Head of caudate nucleus (tissue), 42 donors: ENCODE measurements at places on chromosomes 13 and 19.

DNA sequence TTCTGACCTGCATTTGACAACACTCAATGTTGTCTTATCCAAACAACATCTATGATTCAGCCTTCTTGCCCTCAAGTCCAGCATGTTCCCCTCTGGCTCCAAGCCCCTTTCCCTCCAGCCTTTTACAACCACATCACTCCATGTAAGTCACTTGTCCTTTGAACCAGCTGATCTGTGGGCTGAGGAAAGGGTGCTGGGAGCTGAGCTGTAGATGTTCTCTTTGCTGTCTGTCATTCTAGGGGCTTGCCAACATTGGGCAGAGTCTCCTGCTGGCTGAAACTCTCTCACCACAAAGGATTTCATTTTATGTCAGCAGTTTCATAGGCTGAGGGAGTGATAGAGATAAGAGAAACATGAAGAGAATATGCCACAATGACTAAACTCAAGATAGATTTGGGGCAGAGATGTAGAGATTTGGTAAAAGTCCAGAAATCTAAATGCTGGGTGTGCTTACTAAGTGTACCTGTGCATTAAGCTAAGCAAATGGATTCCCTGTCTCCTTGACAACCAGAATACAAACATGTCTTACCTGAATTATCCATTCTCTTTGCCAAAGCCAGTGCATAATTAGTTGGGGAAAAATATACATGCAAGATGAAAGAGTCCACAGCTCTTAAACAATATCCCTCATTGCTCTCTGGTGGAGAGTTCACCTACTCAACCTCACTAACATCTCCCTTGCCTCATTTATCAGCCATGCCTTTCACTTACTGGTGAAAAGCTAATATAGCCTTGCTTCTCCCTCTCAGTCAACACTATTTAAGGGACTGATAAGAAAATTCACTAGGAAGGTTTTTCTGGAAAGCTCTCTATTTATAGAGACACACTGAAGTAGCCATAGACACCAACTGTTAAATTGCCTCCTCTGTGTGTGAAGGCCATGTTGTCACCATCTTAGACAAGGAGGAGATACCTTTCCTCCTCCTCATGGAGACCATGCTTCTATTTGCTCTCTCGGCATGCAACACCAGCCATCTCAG is 175.5 kb upstream of the SERP2 start:
- no peak for DNase-seq

DNA sequence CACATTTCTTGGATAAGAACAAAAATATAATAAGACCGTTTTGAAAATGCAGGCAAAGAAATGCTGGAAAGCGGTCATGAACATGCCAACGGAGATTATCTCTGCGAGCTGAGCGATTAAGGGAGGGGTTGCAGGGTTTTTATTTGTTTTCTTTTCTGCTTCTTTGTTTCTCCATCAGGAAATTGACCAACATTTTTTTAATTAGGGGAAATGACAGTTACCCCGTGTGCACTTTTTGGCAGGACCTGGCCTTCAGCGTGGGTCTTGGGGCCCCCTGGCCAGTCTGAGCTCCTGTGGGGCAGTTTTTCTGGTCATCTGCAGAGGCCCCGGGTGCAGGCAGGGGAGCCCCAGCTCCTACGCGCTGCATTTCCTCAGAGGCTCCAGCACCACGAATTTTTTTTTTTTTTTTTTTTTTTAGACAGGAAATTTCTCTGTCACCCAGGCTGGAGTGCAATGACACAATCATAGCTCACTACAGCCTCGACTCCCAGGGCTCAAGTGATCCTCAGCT is 31.3 kb upstream of the HOMER3 start:
- no peak for DNase-seq

- no peak for DNase-seq
Measured at GRCh38 chr13:110797230-110797877, 83.9 kb downstream of the ING1 start.

- DNase-seq = no peak
Measured at GRCh38 chr19:16342002-16342715, 17.5 kb downstream of the KLF2 start.

DNA sequence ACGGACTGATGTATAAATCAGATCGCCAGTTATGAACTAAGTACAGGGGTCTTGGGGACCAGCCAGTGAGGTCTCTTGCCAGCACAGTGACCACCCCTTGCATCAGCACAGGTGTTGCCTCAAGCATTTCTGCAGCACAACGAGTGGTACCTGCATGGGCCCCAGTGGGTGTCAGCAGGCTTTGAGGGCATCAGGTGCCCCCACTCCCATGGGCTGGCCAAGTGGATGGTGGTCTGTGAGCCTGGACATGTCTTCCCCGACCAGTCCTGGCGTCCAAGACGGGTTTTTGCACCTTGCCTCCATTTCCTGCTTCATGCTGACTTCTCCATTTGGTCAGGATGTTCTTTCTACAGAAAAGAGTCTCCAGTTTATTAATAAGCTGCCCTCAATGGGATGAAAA is 22.4 kb upstream of the ARHGEF7 start:
- no peak for DNase-seq

DNA sequence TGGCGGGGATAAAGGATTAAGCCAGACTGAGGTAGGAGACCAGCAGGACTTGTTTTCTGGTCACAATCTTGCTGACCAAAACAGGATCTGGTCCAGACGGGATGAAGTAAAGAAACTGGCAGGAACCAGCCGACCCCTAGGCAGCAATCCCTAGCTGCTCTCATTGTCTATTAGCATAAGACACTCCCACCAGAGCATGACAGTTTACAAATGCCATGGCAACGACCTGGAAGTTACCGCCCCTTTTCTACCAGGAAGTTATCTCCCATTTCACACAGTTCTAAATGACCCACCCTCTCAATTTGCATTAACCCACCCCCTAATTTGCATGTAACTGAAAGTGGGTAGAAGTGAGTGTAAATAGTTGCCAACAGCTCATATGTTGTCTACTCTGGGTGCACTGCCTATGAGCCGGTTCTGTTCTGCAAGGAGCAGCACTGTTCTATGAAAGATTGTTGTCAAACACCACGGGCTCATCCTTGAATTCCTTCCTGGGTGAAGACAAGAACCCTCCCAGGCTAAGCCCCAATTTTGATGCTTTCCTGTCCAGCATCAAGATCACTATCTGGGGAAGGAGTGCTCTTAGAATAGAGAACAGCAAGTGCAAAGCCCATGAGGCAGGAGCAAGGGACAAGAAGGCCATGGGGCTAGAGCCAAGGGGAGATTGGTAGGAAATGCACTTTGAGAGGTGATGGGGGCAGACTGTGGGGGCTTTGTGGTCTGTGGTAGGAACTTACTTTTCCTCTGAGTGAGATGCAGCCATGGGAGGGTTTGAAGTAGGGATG is 13.9 kb upstream of the FBXO27 start:
- DNase-seq = no peak

GRCh38 chr19:5205381-5205780 is 135.2 kb downstream of the PTPRS start:
- no peak for DNase-seq

- DNase-seq = no peak
Measured at GRCh38 chr19:2865334-2866100, 1.6 kb upstream of the ZNF556 start.

GRCh38 chr19:7177926-7178325 is 108.4 kb downstream of the ZNF557 start:
- DNase-seq = no peak

- no peak for DNase-seq
Measured at GRCh38 chr19:33394006-33394722, 20.7 kb downstream of the CEBPG start.

GRCh38 chr13:112970552-112971287 is 1.7 kb downstream of the MCF2L start:
- DNase-seq = peak; percentile 22

- peak; percentile 70 for DNase-seq
Measured at GRCh38 chr13:31431722-31432137, 232.0 kb downstream of the B3GLCT start.

DNA sequence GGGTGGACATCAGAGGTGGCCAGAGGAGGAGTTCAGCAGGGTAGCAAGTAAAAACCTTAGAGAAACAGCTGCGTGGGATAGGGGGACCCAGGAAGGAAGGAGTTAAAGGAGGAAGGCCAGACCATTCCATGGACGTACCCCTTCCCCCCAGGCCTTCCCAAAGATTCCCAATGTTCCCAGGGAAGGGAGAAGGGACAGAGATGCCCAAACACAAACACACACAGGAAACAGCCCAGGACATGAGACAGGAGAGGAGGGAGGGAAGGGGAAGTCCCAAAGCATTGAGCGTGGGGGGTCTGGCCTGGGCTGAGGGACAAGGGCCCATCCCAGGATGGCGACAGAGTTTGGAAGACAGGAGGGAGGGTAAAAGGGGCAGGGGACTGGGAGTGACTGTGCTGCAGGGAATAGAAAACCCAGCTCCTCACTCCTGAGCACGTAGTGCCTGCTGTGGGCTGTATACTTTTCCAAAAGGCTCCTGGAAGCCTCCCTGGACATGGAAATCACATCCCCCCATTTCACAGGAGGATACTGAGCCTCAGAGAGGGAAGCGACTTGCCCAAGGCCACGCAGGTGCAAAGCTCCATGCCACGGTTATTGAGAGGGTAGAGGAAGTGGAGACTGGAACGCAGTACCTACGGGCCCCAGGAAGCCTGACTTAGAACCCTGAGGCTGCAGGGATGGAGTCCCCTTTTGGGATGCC is 1.1 kb downstream of the SYDE1 start:
- DNase-seq = no peak

DNA sequence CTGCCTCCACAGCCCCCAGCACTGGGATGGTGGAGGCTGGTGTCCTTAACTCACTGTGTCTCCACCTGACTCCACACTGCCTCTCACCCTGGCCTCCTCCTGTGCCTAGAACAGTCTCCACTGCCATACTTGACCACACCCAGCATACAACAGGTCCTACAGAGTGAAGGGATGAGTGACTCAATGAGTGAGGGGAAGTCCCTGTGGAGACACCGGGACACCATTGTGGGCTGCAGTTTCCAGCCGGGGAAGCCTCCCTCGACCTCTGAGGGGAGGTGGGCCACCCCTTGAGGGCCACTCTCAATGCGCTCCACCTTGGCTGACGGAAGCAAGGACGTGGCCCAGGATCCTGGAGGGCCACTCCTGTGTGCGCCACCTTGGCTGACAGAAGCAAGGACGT is 2.8 kb upstream of the ZNF135 start:
- no peak for DNase-seq

DNA sequence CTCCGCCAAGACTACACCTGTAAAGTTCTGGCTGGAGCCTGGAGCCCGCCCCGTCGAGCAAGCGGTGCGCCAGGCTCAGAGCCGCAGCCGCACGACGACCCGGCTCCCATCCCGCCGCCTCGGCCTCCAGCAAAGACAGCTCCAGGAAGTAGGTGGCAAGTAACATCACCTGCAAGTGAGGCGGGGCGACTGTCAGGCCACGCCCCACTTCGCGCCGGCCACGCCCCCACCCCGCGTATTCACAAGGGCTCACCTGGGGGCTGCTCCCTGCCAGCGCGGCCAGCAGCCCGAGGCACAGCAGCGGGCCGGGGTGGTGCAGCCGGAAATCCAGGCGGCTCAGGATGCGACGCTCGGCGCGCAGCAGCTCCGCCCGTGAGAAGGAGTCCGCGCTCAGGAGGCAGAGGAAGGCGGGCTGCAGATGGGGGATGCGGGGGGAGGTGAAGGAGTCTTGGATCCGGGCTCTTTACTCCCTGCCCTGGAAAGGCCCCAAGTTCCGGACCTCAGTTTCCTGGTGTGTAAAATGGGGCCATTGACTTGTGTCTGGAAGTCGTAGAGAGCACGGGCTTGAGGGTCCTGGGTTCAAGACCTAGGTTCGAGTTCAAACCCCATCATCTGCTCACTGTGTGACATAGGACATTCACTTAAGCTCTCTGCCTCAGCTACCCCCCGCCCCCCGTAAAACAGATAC is 3.2 kb downstream of the CCNP start:
- no peak for DNase-seq

DNA sequence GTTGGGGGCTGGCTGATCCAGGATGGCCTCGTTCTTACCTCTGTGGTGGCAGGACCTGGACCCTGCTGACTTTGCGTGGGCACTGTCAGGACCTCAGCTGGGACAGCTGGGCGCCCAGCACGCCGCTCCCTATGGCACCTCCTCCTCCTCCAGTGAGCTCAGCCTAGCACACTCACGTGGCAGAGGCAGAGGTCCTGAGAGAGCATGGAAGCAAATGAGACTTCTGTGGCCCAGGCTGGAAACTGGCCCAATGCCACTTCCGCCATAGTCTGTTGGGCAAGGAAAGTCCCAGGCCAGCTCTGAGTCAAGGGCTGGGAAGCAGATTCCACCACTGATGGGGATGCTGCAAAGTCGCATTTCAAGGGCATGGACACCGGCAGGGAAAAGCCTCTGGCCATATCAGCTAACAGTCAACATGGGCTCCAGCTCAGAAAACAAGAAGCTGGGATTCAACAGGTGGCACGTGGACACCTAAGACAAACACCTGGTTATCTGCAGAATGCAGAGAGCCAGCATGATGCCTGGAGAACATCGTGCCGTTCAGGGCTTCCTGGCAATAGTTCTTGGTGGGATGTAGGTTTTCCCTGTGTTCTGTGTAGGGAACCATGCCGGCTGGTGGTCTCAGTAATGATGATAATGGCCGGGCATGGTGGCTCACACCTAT is 16.7 kb downstream of the MYBPC2 start:
- no peak for DNase-seq

- DNase-seq = no peak
Measured at GRCh38 chr13:79385694-79386093, 20.4 kb downstream of the RBM26 start.

DNA sequence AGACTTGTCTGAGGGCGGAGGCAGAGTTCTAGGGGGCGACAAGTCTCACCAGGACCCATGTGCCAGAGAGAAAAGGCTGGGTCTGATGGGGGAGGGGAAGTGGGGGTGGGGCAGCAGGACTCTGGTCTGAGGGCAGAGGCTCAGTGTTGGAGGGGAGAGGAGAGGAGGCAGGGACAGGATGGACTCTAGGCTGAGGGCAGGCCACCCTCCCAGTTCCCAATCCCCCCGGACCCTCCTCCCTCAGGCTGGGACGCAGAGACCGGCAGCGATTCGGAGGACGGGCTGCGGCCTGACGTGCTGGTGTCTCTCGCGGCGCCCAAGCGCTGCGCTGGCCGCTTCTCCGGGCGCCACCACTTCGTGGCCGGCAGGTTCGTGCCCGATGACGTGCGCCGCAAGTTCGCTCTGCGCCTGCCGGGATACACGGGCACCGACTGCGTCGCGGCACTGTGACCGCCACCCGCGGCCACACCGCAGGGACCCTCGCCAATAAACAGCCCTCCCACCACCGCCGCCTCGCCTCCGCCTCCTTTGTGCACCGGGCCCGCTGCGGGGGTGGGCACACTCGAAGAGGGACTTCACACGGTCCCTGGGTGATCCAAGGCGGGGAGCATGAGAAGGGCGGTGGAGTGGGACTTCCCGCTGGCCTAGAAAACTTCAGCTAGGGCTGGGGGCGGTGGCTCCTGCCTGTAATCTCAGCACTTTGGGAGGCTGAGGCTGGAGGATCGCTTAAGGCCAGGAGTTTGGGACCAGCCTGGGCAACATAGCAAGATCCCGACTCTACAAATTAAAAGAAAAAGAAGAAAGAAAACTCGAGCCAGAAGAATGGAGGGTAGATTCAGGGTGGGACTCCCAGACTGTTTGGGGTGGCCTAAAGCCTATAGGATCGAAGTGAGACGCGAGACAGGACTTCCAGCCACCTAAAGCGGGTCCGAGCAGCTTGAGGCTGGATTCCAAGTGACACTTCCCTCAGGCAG is 703 bp upstream of the CILP2 start:
- no peak for DNase-seq

GRCh38 chr19:19459707-19460251 is 54.3 kb downstream of the GATAD2A start:
- DNase-seq = no peak
